ENCODE measurements at places on chromosomes 3 and 15.
A peak's percentile ranks its signal among the peaks of the same experiment; 100 is the strongest.

GRCh38 chr3:171768281-171768900, 41.9 kb downstream of the PLD1 start:
- DNase-seq = no peak

- peak; percentile 17 for DNase-seq
These were observed 21.7 kb downstream of the CCR9 start for GRCh38 chr3:45907769-45908705.

DNA sequence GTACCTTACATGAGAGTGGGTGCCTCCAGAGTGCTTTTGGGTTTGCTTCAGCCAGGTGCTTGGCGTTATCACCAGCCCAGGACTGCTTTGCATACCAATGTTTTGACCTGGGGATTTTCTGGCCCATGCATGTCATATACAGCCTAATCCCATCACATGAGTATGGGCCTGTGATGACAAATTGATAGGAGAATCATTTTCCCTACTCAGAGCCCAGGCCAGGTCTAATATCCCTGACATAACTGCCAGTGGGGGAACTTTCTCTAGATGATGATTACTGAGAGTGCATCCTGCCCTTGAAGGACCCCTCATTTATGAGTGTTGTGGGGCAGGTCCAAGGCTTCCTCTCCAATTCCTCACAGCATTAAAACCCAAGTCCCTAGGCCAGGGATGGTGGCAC, 197.5 kb upstream of the LYSMD4 start:
- no peak for DNase-seq

DNA sequence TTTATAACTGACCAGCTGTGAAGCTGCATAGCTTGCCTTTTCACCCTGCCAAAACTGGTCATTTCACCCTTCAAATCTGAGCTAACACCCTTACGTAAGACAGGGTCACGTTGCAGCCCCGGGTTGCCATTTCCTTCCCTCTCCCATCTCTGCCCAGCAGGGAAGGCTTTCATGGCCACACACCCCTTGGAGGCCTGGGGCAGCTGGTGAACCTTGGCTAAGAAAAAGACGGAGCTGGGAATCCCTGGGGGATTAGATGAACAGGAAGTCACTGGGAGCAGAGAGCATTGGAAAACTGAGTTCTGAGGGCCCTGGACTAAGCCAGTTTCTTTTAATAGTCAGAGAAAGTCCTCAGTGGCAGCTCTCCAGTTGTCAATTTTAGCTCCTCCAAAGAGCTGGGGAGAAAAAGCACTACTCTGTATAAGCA, 67.8 kb downstream of the TTC23 start:
- DNase-seq = no peak

Measured in lung microvascular endothelial cell (primary cell).